Mesenchymal stem cell (in vitro differentiated cells and primary cell): ENCODE measurements at places on chromosomes 5 and 9.

DNA sequence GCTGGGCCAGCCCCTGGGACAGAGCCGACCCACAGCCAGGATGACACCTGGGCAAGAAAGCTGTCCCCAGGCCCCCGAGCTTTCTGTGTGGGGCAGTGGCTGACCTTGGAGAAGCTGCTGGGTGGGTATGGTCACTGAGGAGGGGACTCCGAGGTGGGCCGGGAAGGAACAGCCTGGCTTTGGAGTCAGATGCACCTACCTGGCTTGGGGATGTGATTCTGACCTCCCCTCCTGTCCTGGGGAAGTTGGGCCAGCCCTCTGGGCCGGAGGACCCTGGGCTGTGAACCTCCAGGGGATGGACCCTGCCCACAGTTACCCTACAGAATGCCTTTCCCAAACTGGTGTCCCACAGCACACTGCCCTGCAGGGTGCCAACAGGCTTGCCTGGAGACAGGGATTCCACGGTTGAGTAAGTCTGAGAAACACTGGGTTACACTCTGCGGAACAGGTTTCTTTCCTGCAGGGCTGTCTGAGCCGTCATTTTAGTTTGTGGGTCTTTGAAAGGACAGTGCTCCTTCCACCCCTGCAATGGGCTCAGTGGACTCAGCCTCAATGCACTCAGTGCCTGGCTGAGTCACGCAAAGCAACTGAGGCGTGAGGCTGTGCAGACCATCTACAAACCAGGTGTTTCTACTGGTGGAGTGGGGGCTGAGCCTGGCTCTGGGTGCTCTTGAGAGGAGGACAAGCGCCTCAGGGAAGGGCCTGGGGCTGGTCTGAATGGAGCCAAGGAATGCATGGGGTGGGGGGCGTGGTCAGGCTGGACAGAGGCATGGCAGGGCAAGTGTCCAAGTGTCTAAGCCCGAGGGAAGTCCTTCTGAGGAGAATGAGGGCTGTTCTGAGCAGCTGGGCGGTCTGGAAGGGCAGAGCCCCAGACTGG, 41.3 kb upstream of the PHYKPL start:
- no peaks in the 10 kb centered on the region for H3K36me3 ChIP-seq
- peaks cover 1% of the 10 kb centered on the region for H3K4me1 ChIP-seq
- no peak overlapping the region for H3K4me3 ChIP-seq

GRCh38 chr9:35085078-35085477, 5.3 kb upstream of the FANCG start:
- H3K36me3 ChIP-seq: peaks cover 20% of the 10 kb centered on the region
- H3K4me3 ChIP-seq: no peak overlapping the region
- no peaks in the 10 kb centered on the region for H3K4me1 ChIP-seq
- H3K27me3 ChIP-seq: no peaks in the 10 kb centered on the region
- no peak overlapping the region for H3K27ac ChIP-seq

GRCh38 chr5:121239951-121240350, 611.7 kb upstream of the FTMT start:
- H3K36me3 ChIP-seq: no peaks in the 10 kb centered on the region
- DNase-seq: no peak
- no peak overlapping the region for H3K4me3 ChIP-seq
- no peak overlapping the region for H3K27ac ChIP-seq

DNA sequence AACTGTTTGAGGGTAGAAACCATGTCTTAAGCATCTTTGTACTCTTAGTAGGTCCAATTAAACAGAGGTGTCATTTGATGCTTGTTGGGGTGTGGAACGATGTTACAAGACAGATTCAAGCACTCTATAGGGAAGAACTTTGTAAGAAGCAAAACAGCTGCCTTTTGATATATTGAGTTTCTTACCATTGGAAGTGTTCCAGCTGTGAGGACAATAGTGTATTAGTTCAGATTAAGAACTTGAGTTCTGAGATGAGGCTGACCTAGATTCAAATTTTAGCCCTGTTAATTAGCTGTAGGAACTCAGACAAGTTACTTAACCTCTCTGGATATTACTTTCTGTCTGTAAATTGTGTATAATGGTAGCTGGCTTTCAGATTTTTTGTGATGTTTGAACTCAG, 19.6 kb upstream of the ZNF462 start:
- H3K4me3 ChIP-seq: no peak overlapping the region
- DNase-seq: no peak
- H3K27ac ChIP-seq: no peak overlapping the region
- no peaks in the 10 kb centered on the region for H3K27me3 ChIP-seq
- no peaks in the 10 kb centered on the region for H3K36me3 ChIP-seq

- H3K27ac ChIP-seq: no peak overlapping the region
- peaks cover 18% of the 10 kb centered on the region for H3K4me1 ChIP-seq
- DNase-seq: no peak
- H3K27me3 ChIP-seq: no peaks in the 10 kb centered on the region
- no peak overlapping the region for H3K4me3 ChIP-seq
- peaks cover 13% of the 10 kb centered on the region for H3K36me3 ChIP-seq
Observed at GRCh38 chr5:139276426-139276825, 17.1 kb upstream of the MATR3 start.

GRCh38 chr9:109887079-109887478, 107.1 kb downstream of the PALM2AKAP2 start:
- peaks cover 6% of the 10 kb centered on the region for H3K36me3 ChIP-seq
- H3K4me1 ChIP-seq: no peaks in the 10 kb centered on the region
- no peaks in the 10 kb centered on the region for H3K27me3 ChIP-seq
- H3K27ac ChIP-seq: no peak overlapping the region

DNA sequence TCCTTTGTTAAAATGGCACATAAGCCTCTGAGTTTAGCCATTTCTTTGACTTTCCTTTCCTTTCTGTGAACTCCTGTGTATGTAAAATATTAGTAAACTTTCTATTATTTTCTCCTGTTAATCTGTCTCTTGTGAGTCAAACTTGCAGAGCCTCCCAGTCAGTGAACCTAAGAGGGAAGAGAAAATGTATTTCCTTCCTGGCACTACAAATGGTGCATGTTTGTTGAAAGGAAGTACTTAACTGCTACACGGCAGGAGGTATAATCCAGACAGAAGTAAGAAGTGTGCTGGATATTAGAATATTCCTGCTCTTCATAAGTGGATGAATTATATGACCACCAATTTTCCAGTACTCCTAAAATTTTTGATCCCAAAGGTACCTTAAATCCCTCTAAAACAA, 23.0 kb downstream of the CTSL start:
- no peak for DNase-seq
- H3K4me3 ChIP-seq: no peak overlapping the region
- no peak overlapping the region for H3K27ac ChIP-seq
- peaks cover 4% of the 10 kb centered on the region for H3K4me1 ChIP-seq
- H3K36me3 ChIP-seq: no peaks in the 10 kb centered on the region

GRCh38 chr9:96486386-96487028, 36.5 kb downstream of the HABP4 start:
- peak overlapping the region; percentile 17 for H3K4me3 ChIP-seq
- H3K27me3 ChIP-seq: no peaks in the 10 kb centered on the region
- H3K36me3 ChIP-seq: peaks cover 78% of the 10 kb centered on the region
- peak overlapping the region; percentile 26 for H3K27ac ChIP-seq
- DNase-seq: peak; percentile 78

- no peak overlapping the region for H3K27ac ChIP-seq
- no peaks in the 10 kb centered on the region for H3K27me3 ChIP-seq
- H3K4me3 ChIP-seq: no peak overlapping the region
- peaks cover 52% of the 10 kb centered on the region for H3K36me3 ChIP-seq
- peaks cover 3% of the 10 kb centered on the region for H3K4me1 ChIP-seq
Observed at GRCh38 chr9:137809040-137809576, 68.5 kb upstream of the CACNA1B start.

- H3K27ac ChIP-seq: peak overlapping the region; percentile 41
- H3K4me1 ChIP-seq: peaks cover 3% of the 10 kb centered on the region
- no peaks in the 10 kb centered on the region for H3K27me3 ChIP-seq
- H3K4me3 ChIP-seq: no peak overlapping the region
Observed at GRCh38 chr9:123763910-123764588, 165.9 kb downstream of the DENND1A start.
